Lung microvascular endothelial cell (primary cell): ENCODE measurements at places on chromosomes 4 and X. TPM values are rescaled to one million over a fixed set of nuclear protein-coding genes. Genes with fewer than 3 reads are reported as not detected.
A peak's percentile ranks its signal among the peaks of the same experiment; 100 is the strongest.

The SHROOM4 gene
- total RNA-seq = 22.9 and 27.6 TPM in 2 replicates

The SYTL5 gene
- under 0.01 TPM in 1 of 2 replicates, not detected in the other for total RNA-seq

The NDST3 gene
- total RNA-seq = 2.2 TPM in 1 of 2 replicates, not detected in the other

The BEND4 gene
- under 0.01 and 0.20 TPM in 2 replicates for total RNA-seq

The GPR50 gene
- total RNA-seq = not detected in 2 replicates

The ARFIP1 gene
- total RNA-seq = 21.6 and 22.0 TPM in 2 replicates

The NAP1L3 gene
- total RNA-seq = 0.44 and 1.4 TPM in 2 replicates

The TASL gene
- total RNA-seq = not detected in 2 replicates

The CEP135 gene
- total RNA-seq = 4.1 and 6.5 TPM in 2 replicates

The LRAT gene
- total RNA-seq = not detected in 2 replicates

The SUV39H1 gene
- 2.6 and 3.7 TPM in 2 replicates for total RNA-seq

DNA sequence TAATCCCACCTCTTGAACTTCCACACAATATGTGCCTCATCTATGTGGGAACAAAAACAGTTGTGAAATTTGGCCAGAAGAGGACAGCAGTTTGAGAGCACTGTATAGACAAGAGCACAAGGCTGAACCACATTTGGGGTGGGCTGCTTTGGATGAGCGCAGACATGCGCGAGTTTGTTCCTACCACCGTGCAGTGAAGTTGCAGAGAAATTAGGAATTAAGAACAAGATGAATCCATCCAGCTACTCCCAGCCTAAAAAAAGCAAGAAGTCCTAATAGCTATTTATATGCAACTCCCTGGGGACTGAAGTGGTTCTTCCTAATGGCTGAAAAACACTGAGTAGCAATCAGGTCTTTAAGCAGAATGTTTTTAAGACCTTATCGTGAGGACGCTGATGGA, 1.0 kb downstream of the GAB3 start:
- peak; percentile 52 for DNase-seq

DNA sequence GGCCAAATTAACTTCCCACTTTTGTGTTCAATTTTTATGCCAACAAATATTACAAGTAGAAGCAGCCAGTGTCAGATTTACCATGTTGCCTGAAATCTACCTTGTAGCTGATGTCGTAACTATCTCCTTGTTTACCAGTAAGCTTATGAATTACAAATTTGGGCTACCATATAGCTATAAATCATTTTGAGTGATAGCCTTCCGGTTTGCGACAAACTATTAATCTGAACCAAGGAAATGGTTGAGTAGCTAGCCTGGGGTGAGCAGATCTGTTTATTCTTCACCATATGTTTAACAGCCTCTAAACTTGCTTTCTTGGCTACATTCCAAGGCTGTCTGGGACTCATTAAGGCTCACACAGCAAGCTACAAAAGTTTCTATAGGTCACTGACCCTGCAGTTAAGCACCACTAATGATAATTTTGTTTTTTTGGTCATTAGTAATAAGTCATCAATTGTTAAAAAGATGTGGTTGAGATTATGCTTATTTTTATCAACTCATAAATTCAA, 218.7 kb upstream of the SPOCK3 start:
- DNase-seq = no peak

GRCh38 chr4:148800940-148801339, 358.7 kb upstream of the NR3C2 start:
- no peak for DNase-seq

- DNase-seq = no peak
Measured at GRCh38 chrX:64202808-64203325, 2.6 kb downstream of the AMER1 start.

GRCh38 chr4:35695421-35695820, 548.9 kb downstream of the ARAP2 start:
- no peak for DNase-seq

DNA sequence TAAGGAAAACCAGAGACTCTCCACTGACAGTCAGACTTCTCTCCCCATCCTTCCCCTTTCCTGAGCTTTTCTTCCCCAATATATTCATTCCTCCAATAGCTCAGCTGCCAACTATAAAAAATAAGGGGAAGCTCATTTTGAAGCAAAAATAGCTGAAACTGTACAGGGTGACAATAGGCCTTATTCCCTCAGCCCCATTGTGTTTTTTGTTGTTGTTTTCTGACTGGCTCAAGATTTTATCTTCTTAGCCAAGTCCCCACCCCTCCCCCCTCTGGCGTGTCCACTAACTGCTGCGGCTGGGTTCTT, 26.2 kb downstream of the PRPS1 start:
- DNase-seq = no peak

DNA sequence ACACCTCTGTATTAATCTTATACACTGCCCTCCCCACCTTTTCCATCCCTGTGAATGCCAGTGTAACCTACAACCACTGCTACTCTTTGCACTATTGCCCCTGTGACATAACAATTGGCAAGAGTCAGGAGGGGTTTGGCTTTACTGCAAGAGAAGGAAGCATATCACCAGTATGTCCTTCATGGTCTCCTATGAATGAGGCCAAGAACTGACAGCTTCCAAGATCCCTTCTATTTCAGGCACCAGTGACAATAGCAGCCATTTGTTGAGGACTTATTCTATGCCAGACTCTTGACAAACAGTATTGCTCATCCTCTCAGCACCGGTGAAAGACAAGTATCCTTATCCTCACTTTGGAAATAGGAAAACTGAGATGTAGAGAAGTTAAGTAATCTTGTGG, 363.9 kb downstream of the MID1IP1 start:
- DNase-seq = no peak

GRCh38 chrX:53247928-53248327, 22.9 kb upstream of the KDM5C start:
- DNase-seq = no peak

- no peak for DNase-seq
Measured at GRCh38 chr4:38149997-38150671, 189.9 kb downstream of the PTTG2 start.

GRCh38 chr4:7654550-7655445, 220.1 kb upstream of the PSAPL1 start:
- DNase-seq = no peak

DNA sequence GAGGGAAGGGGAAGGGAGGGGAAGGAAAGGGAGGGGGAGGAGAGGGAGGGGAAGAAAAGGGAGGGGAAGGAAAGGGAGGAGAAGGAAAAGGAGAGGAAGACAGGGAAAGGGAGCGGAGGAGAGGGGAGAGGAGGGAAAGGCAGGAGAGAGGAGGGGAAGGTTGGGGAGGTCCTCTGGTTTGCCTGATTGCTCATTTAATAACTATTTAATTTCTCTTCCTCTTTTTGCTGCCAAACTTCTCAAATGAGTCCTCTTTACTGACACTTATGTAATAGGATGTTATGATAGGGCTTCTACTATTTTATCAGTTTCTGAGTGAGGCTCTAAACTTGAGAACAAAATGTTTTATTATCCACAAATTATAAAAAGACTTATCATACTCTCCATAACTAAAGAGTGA, 35.4 kb upstream of the PPA2 start:
- no peak for DNase-seq

DNA sequence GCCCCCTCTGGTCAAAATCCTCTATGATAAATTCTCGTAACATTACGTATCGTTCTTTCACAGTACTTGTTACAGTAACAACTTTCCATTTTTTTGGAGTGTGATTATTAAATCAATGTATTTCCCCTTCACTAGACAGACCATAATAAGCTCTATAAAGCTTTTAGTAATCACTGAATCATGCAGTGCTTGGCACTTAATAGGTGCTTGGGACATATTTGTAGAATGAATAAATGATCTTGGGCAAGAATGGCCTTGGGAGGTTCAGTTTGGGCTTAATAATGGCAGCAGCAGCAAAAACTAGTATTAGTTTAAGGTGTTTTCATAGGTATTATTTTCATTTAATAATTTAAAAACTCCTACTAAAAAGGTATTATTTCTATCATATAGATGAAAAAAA, 33.4 kb upstream of the SFRP2 start:
- DNase-seq = no peak

DNA sequence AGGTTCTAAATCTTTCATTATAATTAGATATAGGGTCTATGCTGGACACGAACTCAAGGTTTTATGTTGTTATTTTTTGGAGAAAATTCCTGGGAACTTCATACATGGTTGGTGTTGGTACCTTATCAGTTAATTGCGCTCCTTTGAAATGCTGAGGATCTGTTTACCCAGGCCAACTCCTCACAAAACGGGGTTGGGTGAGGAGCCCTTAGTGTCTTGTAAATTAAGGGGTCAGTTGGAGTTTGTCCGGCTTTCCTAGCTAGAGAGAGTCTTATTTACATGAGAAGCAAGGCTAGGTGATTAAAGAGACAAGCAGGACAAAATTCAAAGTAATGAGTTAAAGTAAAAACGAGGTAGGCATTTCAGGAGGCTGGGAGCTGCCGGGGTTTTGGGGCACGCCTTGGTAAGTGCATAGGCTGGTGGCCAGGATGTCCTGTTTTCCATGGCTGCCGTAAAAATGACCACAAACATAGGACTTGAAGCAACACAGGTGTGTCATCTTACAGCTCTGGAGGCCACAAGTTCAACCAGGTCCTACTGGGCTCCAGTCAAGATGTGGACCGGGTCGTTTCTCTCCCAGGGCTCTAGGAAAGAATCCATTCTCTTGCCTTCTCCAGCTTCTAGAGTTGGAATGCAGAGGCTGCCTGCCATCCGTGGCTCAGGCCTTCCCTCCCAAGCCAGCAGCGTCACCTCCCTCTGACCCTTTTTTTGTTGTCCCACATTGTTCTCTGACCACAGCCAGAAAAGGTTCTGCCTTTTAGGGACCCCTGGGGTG, 19.8 kb downstream of the PSAPL1 start:
- DNase-seq = no peak

- peak; percentile 57 for DNase-seq
Measured at GRCh38 chr4:80266902-80267380, 477 bp downstream of the FGF5 start.

DNA sequence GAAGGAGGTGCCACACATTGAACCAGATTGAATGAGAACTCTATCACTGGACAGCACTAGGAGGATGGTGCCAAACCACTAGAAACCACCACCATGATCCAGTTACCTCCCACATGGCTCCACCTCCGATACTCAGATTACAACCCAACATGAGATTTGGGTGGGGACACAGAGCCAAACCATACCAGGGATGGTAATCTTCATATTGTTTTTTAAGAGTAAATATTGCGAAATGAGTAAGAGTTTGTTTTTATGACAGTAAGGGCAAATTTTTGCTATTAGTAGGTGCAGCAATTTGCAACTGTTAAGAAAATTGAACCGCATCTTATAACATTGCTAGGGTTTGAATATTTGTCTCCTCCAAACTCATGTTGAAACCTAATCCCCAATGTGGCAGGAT, 891.5 kb downstream of the NLGN4X start:
- DNase-seq = no peak

DNA sequence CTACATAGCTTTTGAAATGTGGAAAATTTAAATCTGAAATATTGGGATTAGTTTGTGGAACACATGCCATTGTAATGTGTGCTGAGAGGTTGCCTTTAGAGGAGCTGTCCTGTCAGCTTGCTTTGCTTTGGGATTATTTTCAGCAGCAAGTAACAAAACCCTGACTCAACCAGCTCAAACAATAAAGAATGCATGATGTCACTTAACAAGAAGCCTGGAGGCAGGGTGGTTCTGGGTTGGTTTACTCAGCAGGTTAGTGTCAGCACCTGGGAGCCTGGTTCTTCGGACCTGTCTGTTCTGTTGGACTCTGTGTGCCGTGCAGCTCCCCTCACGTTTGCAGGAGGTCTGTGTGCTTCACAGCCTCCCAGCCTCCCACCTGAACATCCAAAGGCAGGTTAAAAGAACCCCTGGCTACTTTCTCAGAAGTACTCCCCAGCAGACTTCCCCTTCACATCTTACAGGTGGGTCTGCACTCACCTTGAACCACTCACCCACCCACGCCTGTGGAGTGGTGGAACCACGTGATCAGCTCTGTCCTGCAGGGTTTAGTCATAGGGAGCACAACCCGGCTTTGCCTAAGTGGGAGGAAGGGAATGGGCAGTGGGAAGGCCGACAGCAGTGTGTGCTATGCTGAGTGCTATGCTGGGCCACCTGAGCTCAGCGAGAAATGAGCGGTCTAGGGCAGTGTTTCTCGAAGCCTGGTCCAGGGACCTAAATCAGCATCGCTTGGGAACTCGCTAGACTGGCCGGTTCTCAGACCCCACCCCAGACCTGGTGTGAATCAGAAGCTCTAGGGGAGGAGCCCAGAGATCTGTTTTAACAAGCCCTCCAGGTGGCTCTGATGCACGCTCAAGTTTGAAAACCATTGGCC, 20.4 kb downstream of the TMEM131L start:
- DNase-seq = peak; percentile 89

- DNase-seq = no peak
Measured at GRCh38 chrX:17521871-17522693, 147.1 kb downstream of the NHS start.

- no peak for DNase-seq
Measured at GRCh38 chrX:12223650-12224049, 85.4 kb downstream of the FRMPD4 start.

DNA sequence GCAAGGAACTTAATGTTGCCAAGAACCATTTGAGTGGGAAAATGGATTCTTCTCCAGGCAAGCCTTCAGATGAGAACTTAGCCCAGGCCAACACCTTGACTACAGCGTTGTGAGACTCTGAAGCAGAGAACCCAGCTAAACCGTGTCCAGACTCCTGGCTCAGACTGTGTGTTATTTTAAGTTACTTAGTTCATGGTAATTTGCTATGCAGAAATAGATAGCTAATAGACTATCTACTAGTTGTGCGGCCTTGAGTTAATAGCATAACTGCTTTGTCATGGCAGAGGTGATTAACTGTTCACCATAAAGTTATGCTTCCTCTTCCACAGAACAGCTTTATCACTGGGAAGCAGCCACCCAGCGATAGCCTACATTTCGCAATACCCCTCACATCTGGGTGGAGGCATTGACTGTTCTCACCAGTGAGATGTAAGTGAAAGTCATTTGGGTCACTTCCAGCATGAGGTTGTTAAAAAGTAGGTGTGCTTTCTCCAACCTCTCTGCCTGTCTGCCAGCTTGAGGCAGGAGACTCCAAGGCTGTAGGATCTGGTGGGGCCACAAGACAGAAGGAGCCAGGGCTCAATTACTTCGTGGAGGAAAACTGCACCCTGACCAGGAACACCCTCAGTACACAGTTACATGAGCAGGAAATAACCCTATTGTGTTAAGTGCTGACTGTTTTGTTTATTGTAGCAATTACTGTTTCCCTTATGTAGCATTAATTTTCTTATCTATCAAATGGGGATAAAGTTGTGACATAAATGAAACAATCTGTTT, 94.2 kb downstream of the GPAT3 start:
- DNase-seq = peak; percentile 85

- DNase-seq = no peak
Measured at GRCh38 chrX:153703036-153703370, 15.3 kb downstream of the SLC6A8 start.

GRCh38 chrX:118569676-118570075, 74.1 kb downstream of the DOCK11 start:
- DNase-seq = no peak

DNA sequence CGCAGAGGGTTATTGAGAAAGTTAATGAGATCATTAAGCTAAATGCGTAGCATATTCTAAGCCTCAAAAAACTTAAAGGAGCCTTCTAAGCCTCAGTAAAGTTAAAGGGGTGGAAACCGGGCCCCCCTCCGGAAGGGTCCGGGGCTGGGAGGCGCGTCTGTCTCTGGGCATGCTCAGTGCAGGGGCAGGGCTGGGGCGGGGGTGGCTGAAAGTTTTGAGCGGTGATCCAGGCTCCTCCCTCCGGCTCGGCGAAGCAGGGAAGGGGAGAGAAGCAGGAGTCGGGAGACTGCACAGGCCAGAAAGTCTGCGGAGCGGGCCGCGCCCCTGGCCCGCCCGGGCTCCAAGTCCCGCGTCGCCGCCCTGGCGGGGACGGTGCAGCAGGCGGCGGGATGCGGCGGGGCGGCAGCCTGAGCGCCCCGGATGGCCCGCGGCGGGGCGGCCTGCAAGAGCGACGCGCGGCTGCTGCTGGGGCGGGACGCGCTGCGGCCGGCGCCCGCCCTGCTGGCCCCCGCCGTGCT, at the start of gene EVC:
EVC (plus strand) TSS at position 241 of the 518 bp plus-strand sequence; CDS start at position 421, 180 bp downstream.
- DNase-seq = peak; percentile 74

GRCh38 chr4:24644983-24645764, 60.8 kb upstream of the DHX15 start:
- no peak for DNase-seq
